ENCODE measurements at places on chromosomes 5 and 9.

DNA sequence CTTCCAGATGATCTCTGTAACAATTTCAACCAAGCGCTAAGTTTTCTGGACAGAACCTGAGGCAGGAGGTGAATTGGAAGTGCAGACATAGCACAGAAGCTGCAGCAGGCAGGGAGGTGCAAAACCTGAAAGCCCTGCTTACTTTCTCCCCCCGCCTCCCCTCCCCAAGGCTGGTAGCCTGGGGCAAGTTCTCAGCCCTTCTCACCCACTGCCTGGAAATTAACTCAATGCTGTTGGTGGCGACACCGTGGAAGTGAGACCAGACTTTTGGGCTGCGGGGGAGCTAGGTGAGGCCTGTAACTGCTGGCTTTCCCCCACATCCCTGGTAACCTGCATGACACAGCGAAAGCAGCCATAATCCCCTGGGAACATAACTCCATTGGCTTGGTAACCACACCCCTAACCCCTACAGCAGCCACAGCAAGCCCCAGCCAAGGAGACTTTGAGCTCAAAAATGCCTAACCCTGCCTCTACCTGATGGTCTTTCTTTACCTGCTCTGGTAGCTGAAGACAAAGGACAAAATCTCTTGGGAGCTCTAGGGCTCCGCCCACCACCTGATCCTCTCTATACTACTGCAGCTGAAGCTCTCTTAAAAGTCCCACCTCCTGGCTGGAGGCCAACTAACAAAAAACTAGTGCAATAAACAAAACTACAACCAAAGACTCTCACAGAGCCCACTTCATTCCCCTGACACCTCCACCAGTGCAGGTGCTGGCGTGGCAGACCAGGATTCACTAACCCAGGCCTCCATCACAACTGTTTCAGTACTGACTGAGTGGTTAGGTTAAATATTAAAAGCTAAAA, 11.9 kb upstream of the OR13C8 start:
- DNase-seq, result no peak

- no peak for DNase-seq
These were observed 112.3 kb downstream of the SLC28A3 start for GRCh38 chr9:84228130-84228720.

DNA sequence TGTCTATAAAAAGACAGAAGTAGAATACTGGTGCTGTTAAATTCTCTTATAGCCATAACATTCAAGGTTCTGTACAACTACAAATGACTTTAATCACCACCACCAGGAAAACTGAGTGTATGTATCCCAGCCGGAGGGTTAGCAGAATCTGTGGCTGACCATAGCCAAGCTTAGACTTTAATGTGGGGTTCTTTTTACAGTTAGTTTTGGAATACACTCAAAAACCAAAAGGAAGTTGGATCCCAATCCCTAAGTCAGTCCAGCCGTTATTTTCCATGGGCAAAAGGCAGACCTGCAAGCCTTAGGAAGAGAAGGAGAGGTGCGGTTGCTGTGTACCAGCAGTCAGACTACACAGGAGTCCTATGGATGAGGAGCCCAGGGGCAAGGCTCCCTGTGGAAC, 179.8 kb downstream of the ENC1 start:
- no peak for DNase-seq

GRCh38 chr5:174097486-174098185, 52.1 kb downstream of the NSG2 start:
- DNase-seq, result no peak

DNA sequence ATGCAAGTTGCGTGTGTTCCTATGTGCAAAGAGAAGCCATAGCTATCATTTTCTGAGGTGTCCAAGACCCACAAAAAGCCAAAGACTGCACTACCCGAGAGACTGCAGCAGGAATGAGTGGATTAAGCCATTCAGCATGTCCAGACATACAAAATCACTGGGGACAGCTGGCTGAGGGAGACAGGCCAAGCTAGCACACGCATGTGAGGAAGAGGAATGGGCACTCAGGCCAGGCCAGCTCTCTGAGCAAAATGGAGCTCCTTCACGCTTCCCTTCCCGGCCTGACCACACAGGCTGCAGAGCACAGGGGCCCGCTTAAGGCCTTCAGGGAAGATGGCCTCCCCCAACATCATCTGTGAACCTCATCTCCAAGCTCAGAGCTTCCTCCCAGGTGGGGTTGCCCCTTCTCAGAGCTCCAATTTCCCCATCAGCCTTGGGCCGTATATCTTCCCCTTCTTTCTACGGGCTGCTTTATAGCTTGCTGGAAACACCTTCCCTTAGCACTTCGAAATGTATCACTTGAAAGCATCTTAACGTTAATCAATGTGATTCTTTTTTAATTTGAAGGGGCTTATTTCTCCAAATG, 8.4 kb downstream of the DCANP1 start:
- DNase-seq, result no peak

DNA sequence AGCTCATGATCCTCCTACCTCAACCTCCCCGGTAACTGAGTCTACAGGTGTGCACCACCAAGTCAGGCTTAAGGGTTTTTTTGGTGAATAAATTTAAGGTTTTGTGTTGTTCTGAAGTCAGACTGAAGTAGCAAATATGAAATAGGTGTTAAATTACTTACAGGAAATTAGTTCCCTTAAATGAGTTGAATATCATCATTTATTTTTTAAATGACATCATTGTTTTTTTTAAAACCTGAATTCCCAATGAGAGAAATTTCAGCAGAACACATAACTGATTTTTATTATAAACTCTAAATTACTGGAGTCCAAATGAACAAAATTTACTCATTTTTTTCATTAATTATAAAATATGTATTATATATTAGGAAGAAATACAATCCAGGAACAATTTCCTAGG, 33.0 kb upstream of the NRG2 start:
- DNase-seq, result no peak

- DNase-seq, result no peak
These were observed 89.4 kb downstream of the OTULIN start for GRCh38 chr5:14753947-14754346.

DNA sequence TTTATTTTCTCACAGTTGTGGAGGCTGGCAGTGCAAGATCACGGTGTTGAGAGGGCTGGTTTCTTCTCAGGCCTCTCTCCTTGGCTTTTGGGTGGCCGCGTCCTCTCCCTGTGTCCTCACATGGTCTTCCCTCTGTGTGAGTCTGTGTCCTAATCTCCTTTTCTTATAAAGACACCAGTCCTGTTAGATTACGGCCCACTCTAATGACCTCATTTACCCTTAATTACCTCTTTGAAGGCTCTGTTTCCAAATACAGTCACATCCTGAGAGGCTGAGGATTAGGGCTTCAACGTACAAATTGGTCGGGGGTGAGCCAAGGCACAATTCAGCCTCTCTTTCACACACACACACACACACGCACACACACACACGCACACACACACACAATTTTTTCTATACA, 73.0 kb downstream of the UGCG start:
- no peak for DNase-seq

- DNase-seq, result no peak
These were observed 146.4 kb downstream of the HACD4 start for GRCh38 chr9:20884985-20885593.

- DNase-seq, result no peak
These were observed 5.6 kb downstream of the JMY start for GRCh38 chr5:79241535-79241979.

DNA sequence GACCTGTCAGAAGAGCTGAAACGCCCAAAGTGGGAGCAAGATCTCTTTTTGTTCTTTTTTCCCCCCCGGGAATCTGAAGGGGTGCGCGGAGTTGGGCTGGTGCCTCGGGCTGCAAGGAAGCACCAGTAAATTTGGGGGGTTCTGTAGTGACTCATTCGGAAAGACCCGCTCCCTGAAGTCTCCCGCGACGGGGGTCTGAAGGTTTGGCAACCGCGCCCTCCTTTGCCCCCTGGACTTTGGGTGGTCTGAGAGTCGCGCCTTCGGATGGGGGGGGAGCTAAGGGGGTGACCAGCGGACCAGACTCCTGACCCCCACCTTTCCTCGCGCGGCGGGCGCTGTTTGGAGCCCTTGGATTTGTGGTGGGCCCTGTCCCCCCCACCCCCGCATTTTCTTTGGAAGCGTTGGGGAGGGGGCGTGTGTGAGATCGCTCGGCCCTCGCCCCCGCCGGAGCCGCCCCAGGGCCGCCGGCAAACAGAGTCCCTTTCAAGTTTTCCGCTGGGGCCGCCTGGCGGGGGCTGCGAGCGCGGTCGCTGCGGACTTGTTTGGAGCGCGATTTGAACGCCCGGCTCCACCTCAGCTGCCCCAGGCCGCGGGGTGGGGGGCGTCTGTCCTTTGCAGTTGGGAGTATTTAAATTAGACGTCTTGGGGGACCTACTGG, 2.0 kb downstream of the CXXC5 start:
- no peak for DNase-seq

DNA sequence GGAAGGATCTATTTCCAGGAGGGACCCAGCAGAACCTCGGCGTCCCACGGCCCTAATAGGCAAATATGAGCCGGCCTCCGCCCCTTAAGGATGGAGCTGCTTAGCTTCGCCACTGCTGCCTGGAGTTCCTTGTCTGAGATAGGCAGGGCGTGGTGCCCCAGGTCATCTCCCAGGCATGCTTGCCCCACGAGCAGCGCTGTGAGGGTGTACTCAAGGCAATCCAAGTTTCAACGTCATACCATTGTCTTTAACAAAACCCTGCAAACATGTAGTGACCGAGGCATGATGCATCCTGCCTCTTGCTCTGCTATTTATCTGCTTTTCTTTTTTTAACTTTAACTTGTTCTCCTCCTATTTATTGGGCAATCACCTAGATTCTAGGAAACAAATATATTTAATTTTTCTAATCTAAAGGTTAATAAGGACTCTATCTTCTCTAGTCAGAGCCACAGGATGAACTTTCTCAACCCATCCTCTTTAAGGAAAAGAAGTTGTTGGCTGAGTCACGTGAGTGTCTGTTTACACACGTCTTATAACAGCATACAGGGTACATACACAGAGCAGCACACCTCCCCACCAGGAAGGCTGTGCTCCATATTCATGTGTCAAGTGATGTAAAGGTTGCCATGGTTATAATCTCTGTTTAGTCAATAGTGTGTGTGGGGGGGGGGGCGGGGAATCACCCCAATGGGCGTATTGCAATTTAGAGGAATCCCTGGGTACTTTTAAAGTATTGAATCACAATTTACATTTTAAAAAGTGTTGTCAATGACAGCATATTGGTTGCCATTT, 27.3 kb upstream of the ZSWIM6 start:
- no peak for DNase-seq

DNA sequence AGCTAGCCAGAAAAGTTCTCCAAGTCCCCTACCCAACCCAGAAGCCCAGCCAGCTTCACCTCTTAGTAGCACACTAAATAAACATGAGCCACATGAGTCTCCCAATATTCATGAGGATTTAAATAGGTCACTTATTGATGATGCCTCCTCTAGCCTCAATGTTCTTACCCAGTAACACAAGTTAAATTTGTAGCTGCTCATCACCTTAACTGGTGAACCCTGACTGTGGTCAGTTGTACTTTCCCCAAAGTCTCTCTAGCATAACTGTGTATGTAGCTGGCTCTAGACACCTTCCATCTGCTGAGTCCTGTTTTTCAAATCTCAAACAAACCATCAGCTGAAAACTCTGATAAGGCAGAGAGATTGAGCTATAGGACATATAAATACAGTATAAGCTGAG, 100.3 kb upstream of the ELAVL2 start:
- no peak for DNase-seq

DNA sequence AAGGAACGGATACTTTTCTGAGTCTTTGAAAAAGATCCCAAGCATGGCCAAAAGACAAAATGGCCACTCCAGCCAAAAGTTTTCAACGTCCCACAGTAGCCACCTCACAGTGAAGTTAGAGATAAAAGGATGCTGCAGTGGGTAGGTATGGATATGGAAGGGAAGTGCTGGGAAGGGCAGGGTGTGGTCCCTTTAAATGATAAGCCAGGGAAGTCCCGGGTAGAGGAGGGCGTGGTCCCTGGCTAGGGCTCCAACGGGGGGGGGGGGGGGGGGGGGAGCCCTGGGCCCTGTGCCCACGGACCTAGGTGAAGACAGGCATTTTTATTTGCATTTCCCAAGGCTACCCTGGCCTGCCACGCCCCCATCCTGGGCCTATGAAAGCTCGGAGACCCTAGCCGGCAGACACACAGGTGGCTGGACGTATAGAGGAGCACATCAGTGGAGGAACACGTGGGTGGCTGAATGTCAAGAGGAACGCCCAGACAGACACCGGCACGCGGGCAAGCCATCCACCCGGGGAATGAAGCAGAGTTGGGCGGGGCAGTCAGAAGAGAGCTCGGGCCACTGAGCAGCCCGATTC, 306.7 kb downstream of the NFIB start:
- DNase-seq, result no peak

DNA sequence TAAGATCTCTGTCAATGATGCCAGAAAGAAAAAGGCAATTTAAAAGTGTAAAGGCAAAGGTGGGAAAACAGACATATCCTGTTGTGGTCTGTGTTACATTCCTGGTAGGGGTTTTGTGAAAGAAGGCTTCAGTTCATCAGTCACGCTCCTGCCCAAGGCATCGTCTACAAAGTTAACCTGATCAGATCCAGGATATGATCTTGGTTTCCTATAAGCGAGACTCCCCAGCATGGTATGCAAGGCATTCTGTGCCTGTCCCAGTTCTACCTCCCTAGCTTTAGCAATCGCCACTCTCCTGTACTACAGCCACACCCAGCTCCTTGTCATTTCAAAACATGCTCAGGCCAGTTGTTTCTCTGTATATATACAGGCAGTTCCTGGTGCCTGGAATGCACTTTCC, 58.0 kb upstream of the PTPN3 start:
- no peak for DNase-seq

- no peak for DNase-seq
These were observed 32.6 kb downstream of the NTNG2 start for GRCh38 chr9:132194508-132194907.

- no peak for DNase-seq
These were observed 13.7 kb upstream of the CXCL14 start for GRCh38 chr5:135592312-135593045.

GRCh38 chr5:14090755-14091154, 52.4 kb upstream of the TRIO start:
- no peak for DNase-seq

DNA sequence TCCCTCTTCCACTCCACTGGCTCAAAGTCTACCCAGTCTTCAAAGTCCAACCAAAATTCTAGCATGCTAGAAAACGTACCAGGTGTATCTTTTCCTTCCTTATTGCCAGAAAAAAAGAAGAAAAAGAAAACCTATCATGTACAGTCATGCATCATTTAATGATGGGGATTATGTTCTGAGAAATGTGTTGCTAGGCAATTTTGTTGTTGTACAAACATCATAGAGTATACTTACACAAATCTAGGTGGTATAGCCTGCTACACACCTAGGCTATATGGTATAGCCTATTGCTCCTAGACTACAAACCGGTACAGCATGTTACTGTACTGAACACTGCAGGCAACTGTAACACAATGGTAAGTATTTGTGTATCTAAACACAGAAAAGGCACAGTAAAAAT, 104.8 kb downstream of the SREK1 start:
- no peak for DNase-seq

- DNase-seq, result no peak
These were observed 8.2 kb downstream of the RPP25L start for GRCh38 chr9:34603610-34604231.

DNA sequence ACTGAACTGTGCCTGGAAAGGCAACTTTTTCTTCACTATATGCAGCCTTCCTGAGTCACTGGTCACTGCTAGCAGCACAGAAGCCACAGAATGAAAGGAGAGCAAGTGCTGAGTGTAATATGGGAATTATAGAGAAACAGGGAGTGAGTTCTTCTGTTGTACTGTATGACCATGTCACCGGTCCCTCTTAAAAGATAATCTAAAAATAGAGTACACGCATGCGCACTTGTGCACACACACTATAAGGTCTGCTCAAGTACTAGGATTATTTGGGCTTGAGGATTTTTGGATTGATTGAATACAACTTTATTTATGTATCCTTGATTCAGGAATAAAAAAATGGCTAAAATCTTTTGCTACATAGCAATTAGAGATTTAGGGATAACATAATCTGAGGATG, 571.9 kb downstream of the PDE4D start:
- no peak for DNase-seq
